ENCODE measurements at places on chromosomes 16 and 17. TPM values are rescaled to one million over a fixed set of nuclear protein-coding genes. Genes with fewer than 3 reads are reported as not detected.

DNA sequence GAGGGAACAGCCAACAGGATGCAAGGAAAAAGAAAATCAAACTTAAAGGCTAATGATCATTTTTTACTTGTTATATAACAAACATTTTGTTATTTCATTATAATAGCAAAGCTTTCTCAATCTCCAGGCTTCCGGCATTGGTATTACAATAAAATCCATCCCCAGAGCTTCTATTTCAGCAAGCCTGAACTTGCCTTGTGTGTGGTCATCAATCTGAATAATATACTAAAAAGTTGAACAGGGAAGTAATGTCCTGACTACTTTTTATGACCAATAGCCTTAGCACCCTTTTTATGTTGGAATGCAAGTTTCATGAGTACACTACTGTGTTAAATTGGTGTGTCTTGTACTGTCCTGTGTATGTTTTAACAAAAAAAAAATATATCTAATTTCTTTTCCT is 27.1 kb upstream of the VWA3A start:
- no peak for DNase-seq

COG4 gene
- total RNA-seq: 46.5 TPM

DNA sequence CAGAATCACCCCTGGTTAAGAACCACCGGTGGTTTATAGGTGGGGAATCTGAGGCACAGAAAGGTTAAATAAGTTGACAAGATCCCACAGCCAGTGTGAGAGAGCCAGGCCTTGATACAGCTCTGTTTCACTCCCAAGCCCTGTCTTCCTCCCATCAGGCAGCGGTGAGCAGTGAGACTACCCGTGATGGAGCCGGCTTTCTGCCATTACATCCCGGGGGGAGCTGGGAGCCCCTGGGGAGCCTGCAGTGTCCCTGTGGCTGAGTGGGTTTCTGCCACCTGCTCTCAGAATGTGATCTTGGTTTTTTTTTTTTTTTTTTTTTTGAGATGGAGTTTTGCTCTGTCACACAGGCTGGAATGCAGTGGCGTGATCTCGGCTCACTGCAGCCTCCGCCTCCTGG is 66.4 kb downstream of the ABCC1 start:
- DNase-seq: no peak

DNA sequence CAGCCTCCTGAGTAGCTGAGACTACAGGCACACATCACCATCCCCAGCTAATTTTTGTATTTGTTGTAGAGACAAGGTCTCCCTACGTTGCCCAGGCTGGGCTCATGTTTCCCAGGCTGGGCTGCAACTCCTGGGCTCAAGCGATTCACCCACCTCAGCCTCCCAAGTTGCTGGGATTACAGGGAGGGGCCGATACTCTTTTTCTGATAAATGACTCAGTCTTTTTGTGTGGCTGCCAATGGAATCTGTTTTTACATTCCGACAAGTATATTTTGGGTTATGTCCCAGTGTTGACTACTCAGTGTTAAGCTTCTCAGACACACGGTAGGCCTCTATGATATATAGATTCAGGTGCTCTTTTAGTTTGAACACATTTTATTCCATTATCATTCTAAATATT is 58.1 kb downstream of the SLFN11 start:
- peak; percentile 13 for DNase-seq

GRCh38 chr16:82432261-82432660 is 194.5 kb upstream of the CDH13 start:
- no peak for DNase-seq

DNA sequence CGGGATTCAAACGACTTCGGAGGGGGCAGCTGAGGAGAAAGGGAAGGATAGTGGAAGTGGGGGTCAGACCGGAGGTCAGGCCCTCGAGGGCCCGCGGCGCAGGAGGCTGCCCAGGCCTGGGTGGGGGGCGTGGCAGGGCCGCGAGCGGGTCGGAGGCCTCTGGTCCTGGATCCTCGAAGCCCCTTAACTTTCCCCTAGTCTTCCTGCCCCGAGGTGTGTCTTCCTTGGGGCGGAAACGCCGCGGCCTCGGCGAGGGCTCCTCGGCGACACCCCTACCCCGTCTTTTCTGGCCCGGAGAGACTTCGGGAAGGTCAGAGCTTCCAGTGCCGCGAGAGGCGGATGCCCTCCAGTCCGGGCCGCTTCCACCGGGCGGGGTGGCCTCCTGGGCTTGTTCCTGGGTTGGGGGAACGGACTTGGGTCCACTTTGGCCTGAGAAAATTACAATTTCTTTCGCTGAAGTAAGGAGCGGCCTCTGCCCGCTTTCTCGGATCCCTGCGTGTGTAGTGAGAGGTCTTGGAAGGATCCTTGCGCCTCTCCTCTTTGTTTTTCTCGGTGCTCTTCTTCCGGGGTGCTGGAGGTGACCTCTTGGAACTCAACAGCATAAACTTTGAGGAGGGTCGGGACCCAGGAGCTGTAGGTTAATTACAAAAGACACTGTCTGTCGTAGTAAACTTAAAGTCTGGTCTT is 491 bp downstream of the IST1 start:
- no peak for DNase-seq

- DNase-seq: no peak
Measured at GRCh38 chr17:68385490-68386215, 71.6 kb downstream of the WIPI1 start.

DNA sequence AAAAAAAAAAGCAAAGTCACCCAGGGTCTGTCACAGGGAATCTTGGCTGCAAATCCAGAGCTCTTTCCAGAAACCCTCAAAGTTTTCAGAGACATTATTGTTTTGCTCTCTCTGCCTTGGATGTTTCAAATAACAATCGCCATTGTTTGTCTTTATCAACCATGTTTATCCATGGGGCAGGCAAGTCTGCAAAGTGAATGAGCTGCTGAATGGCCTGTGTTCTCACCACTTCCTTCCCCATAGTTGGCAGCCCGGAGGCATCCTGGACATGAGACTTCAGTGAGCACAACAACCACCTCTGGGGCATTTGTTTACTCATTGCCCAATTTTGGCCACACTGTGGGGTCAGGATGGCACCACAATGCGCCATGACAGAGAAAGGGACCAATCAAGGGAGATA is 53.1 kb upstream of the USP7 start:
- no peak for DNase-seq

DNA sequence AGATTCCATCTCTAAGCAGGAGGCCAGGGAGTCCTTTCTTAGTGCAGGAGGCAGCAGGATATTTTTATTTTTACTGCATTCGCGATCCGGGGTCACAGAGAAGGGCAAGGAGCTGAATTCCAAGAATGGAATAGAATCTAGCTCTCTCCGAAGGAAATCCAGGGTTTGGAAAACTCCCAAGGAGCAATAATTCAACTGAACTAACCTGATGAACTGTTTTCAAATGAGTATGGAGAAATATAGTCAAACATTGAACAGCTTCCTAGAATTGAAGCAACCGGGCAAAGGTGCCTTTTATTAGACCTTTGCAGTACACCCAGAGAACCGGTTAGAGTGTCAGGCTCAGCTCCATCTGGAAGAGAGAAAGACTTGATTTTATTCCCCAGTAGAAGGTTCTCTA is 120.7 kb upstream of the MAF start:
- DNase-seq: no peak

SLC35B1 gene
- total RNA-seq: 34.9 TPM

GRCh38 chr16:31880322-31880979 is 6.8 kb downstream of the ZNF267 start:
- no peak for DNase-seq

PABPN1L gene
- not detected for total RNA-seq

- DNase-seq: peak; percentile 65
Measured at GRCh38 chr17:81365148-81365600, 30.1 kb upstream of the BAHCC1 start.

TLCD3B gene
- not detected for total RNA-seq

CEP295NL gene
- 4.3 TPM for total RNA-seq

RNF222 gene
- total RNA-seq: not detected

- DNase-seq: no peak
Measured at GRCh38 chr17:34246446-34246845, 8.6 kb upstream of the CCL2 start.

KRTAP3-1 gene
- total RNA-seq: not detected

SNAI3 gene
- not detected for total RNA-seq

GRCh38 chr16:52389045-52389444 is 157.9 kb downstream of the TOX3 start:
- DNase-seq: no peak

DNA sequence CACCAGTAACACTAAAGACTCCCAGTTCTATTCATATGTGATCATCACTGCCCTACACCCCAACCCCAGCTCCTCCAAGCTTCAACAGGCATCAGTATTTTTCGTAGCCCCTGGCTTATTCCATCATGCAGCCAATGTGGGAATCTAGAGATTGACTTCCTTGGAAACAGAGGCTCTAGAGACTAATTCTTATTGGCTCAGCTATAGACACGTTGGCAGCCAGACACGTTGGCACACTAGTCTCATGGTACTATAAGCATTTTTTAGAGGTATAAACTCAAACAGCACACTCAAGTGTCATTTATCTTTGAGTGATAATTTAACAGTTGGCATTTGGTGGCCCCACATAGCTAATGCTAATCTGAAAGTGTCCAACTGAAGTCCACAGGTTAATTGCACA is 44.4 kb upstream of the CDR2 start:
- DNase-seq: no peak

RAB26 gene
- total RNA-seq: not detected

GRCh38 chr16:75590920-75591843 is 25.0 kb downstream of the GABARAPL2 start:
- peak; percentile 58 for DNase-seq

CDYL2 gene
- total RNA-seq: 4.4 TPM

DPEP3 gene
- not detected for total RNA-seq

DNA sequence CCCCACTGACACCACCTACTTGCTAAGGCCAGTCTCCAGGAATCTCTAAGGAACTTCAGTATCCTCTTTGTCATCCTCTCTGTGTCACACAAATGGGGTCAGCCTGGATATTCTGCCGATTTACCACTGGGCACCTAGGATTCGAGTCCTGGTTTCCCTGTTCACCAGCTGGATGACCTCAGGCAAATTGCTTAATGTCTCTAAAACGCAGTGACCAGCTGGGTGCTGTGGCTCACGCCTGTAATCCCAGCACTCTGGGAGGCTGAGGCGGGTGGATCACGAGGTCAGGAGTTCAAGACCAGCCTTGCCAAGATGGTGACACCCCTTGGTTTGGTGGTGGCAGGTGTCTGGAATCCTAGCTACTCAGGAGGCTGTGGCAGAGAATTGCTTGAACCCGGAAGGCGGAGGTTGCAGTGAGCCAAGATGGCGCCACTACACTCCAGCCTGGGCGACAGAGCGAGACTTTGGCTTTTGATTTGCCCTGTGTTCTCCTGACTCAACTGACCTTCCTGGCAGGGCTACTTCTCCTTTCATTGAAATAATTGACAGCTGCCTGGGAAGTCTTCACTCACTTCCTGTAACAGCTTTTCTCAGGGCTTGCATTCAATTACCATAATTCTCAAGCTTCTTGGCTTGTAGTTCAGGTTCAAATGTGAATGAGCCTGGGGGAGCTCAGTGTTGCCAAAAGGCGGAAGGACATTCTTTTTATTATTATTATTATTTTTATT is 15.4 kb downstream of the SYCE1L start:
- no peak for DNase-seq

FBXL16 gene
- not detected for total RNA-seq

GRCh38 chr16:49821614-49822282 is 34.2 kb downstream of the ZNF423 start:
- no peak for DNase-seq

EPOP gene
- 1.0 TPM for total RNA-seq

Measured in ovary (tissue), 10 donors.